ENCODE measurements at places on chromosomes 7 and 10. TPM values are rescaled to one million over a fixed set of nuclear protein-coding genes. Genes with fewer than 3 reads are reported as not detected.

The NRP1 gene
- total RNA-seq: 474 TPM

The NXPH1 gene
- not detected for total RNA-seq

The FFAR4 gene
- not detected for total RNA-seq

The LIPF gene
- total RNA-seq: not detected

The ASB10 gene
- not detected for total RNA-seq

The OR2A42 gene
- under 0.01 TPM for total RNA-seq

The RBP3 gene
- total RNA-seq: not detected

The EGFR gene
- 63.6 TPM for total RNA-seq

The PHKG1 gene
- total RNA-seq: 3.8 TPM

The SEMA3C gene
- total RNA-seq: 272 TPM

The STEAP2 gene
- total RNA-seq: 50.0 TPM

The NPTX2 gene
- total RNA-seq: 9.6 TPM

The RGR gene
- total RNA-seq: not detected

The DNAJC1 gene
- 29.5 TPM for total RNA-seq

The CPA2 gene
- not detected for total RNA-seq

The LRIT1 gene
- not detected for total RNA-seq

The CXCL12 gene
- total RNA-seq: 269 TPM

The KLLN gene
- 0.97 TPM for total RNA-seq

The CABCOCO1 gene
- total RNA-seq: 8.3 TPM

The PRSS37 gene
- not detected for total RNA-seq

The ATRNL1 gene
- 0.65 TPM for total RNA-seq
